Stimulated activated CD4-positive, alpha-beta T cell treated with anti-CD3 and anti-CD28 coated beads, TNF-alpha, amount 100 ng/mL, for 1 hour (primary cell): ENCODE measurements at places on chromosomes 6 and 20.

- DNase-seq = no peak
Observed at GRCh38 chr6:28896505-28897368, 27.0 kb downstream of the TRIM27 start.

GRCh38 chr6:111478749-111479148 lies 4.3 kb downstream of the REV3L start:
- no peak for DNase-seq

DNA sequence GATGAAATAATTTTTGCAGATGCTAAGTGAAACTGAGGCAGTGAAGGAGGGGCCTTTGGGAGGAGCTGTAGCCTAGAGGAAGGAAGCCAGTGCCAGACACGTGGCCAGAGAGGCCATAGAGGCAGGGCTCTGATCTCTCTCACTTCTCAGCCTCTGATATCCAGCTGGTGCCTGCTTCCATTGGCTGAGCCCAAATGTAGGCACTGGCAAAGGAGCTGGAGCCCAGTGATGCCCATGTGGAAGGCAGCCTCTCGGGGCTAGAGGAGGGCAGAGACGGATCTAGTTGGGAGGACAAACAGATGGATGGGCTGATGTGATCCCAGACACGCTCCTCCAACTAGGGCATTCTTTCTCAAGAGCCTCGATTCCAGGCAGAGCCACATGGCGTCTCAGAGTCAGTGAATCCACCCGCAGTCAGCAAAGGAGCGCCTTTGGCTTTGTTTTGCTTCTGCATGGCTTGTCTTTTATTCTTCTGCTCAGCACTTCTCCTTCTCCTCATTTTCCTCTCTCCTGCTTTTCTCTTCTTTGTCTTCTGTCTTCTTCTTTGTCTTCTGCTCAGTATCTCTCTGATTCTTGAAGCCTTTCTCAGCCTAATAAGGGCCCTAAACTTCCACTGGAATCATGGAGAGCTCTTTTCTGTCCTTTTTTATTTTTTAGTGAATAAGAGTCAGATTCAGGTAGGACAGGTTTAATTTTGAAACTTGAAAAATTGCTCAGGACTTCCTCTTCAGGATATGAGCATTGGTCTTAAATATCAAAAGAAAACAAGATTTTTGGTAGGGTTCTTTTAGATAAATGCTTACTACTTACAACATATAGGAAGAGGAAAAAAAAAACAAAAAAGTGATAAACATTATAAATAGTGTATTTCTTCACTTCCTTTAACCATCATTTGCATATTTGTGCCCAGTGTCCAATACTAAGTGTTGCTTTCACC lies 41.8 kb downstream of the CYP24A1 start:
- no peak for DNase-seq

GRCh38 chr6:148867862-148868261 lies 121.0 kb downstream of the UST start:
- no peak for DNase-seq

DNA sequence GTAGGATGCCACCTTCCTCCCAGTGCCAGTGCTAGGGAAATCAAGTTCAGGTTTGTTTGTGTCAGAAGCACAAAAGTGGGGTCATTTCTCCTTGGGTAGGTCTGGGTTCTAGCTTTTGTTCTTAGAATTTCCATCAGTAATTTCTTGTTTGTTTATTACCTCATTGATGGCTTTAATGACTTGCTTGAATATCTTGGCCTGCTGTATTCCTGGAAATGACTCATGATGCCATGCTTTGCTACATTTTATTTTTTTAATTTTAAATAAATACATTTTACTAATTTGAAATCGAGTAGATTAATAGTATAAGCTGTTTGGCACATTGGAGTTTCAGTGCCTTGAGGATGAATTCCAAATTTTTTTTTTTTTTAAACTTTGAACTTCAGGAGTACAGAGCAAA lies 189.6 kb downstream of the JARID2 start:
- DNase-seq = no peak

- no peak for DNase-seq
Observed at GRCh38 chr20:56815796-56816195, 186.7 kb downstream of the TFAP2C start.

- no peak for DNase-seq
Observed at GRCh38 chr6:108667993-108668392, 107.3 kb downstream of the FOXO3 start.

GRCh38 chr6:144286503-144287393 lies 1.6 kb downstream of the UTRN start:
- no peak for DNase-seq

DNA sequence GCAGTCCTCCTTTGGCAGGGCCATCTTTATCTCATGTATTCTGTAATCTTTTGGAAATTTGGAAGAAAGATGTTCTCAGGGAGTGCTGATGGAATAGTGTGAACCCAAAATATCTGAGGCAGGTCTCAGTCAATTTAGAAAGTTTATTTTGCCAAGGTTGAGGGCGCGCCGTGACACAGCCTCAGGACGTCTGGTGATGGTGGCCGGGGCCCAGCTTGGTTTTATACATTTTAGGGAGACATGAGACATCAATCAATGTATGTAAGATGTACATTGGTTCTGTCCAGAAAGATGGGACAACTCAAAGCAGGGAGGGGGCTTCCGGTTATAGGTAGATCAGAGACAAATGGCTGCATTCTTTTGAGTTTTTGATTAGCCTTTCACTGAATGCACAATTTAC lies 89.8 kb downstream of the ERMARD start:
- no peak for DNase-seq

GRCh38 chr6:53646606-53647005 lies 18.9 kb downstream of the KLHL31 start:
- DNase-seq = no peak

DNA sequence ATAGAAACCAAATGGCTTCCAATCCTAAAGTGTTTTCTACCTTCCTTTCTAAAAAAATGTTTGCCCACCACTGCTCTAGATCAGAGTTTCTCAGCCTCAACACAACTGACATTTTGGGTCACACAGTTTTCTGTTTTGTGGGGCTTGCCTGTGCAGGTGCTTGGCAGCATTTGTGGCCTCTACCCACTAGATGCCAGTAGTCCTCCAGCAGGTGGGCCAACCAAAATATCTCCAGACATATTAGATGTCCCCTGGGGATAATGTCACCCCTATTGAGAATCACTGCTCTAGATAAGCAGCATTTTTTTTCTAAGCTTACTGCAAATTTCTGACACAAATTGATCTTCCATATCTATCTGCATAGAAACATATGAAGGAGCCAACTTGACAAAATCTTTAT lies 26.3 kb upstream of the EPM2A start:
- no peak for DNase-seq

DNA sequence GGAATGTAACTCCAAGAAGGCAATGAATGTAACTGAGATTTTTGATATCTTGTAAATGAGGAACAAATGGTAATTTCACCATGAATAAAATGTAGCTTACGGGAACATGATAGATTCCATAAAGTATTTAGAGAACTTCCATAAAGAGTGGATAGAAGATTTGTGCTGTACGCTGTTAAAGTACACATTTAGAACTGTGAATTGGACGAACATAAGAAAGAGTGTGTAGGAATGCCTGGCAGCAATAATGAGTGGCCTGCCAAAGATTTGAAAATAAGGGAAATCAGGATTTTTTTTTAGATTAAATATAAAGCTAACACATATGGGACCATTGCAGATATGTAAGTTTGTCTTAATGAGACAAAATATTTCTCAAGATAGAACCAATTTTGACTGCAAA lies 1153.3 kb upstream of the EYS start:
- no peak for DNase-seq

GRCh38 chr6:150354754-150355571 lies 13.8 kb upstream of the IYD start:
- DNase-seq = no peak

GRCh38 chr20:32139947-32140346 lies 30.4 kb downstream of the TM9SF4 start:
- no peak for DNase-seq

DNA sequence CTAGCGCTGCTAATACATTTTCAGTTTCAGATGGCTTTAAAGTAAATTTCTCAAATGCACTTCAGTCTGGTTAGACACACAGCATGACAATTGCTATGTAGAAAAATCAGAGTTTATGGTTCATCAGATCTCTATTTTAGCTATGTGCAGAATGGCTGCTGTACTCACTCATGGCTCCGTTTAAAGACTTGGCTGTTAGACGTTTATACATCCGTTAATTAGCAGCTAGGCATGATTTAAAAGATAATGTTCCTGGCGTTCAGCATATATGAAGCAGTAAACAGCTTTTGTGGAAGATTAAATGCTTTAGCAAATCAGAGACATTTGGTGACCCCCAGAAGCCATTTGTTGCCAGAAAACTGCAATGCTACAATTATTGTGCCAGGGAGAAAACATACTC lies 350.0 kb upstream of the MANEA start:
- no peak for DNase-seq

DNA sequence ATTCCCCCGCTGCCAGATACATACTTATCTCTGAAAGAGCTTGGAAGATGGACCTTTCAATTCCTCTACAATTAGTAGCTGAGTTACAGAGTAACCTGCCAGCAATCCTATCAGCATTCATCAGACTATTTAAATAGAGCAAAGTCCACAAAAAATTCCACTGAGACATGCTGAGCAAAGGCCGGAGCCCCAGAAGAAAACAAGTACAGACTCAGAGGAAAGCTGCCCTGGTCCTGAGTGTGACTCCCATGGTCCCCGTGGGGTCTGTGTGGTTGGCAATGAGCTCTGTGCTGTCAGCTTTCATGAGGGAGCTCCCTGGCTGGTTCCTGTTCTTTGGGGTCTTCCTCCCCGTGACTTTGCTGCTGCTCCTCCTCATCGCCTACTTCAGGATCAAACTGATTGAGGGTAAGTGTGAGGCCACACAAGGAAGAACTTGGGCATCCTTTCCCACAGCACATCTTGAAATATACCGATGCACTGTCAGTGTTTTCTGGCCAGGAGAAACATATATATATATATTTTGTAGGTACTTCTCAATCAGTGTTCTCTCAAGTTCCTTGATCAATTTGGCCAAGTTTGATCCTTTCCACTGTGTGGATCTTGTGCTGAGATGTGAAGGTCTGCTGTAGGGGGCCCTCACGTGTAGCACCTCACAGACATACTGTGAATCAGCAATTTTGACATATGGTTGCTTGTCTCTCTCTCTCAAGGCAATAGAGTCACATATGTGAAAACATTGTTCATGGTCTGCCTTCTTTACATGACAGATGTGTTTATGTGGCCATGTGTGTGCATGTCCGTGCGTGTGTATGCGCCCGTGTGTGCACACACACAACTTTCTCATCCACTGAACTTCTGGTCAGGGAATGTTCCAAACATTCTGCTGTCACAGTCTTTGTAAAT lies at the start of gene SMLR1:
Gene SMLR1 (plus strand): TSS at position 160 of the 903 bp plus-strand sequence. CDS start 8 bp downstream, at position 168.
- DNase-seq = no peak
